GM04504 (cell line): ENCODE measurements at places on chromosomes 6 and 20.

DNA sequence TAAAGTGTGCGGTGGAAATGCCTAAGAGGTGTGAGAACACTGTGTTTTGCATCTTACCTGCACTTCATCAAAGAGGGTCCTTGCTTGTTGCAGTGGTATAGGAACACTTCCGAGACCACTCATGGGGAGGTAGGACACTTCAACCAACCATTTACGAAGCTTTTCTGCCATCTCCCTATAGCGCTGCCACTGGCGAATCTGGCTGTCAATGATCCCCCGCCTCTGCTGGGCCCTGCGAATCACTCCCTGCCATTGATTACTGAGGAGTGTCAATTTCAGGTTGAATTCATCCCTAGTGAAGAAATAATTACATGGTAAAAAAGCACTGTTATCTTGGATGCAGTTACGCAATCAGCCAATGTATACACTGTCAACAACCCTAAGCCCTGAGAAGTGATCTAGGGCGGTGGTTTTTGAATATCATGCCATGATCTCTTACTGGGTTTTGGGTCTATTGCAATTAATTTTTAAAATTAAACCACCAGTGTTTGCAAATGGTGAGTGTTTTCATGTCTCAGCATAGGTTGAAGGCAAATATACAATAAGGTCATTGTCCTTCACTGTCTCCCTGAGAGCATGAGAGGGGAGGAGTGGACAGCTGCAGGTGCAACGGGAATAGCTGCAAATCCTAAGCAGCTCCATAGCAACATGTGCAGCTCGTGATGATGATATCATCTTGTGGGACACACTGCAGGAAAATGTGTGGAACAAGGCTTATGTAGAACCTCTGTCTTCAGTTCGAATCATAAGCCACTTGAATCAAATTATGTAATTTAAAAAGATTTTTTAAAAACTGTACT is 400.6 kb downstream of the ESR1 start:
- DNase-seq, result no peak

- DNase-seq, result no peak
Observed at GRCh38 chr6:89291256-89291819, 23.8 kb downstream of the GABRR2 start.

DNA sequence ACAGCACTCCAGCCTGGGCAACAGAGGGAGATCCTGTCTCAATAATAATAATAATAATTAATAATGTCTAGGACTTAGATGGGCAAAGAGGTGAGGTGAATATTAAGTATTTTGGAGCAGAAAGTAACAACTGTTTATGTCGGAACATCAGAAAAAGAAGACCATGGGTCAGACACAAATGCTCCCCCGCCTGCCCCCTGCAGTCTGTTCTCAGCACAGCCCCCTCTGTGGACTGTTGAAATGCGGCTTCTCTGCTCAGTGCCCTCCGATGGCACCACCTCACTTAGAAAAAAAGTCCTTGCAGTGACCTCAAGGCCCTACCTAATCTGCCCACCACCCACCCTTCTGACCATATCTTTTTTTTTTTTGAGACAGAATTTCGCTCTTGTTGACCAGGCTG is 5.2 kb upstream of the ETV7 start:
- no peak for DNase-seq

DNA sequence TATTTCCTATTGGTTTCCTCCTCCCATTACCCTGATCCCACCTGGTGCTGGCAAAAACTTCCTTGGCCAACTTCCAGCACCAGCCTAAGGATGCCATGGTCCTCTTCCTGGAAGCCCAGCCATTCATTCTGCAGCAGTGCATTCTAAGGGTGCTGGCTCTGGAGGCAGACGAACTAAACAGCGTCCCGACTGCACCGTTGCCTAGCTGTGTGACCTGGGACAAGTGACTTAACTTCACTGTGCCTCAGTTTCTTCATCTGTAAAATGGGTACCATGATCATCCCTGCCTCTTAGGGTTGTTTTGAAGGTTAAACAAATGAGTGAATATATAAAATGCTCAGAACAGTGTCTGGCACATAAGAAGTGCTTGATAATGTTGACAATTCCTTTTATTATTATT is 120.9 kb upstream of the ZNF217 start:
- DNase-seq, result no peak

DNA sequence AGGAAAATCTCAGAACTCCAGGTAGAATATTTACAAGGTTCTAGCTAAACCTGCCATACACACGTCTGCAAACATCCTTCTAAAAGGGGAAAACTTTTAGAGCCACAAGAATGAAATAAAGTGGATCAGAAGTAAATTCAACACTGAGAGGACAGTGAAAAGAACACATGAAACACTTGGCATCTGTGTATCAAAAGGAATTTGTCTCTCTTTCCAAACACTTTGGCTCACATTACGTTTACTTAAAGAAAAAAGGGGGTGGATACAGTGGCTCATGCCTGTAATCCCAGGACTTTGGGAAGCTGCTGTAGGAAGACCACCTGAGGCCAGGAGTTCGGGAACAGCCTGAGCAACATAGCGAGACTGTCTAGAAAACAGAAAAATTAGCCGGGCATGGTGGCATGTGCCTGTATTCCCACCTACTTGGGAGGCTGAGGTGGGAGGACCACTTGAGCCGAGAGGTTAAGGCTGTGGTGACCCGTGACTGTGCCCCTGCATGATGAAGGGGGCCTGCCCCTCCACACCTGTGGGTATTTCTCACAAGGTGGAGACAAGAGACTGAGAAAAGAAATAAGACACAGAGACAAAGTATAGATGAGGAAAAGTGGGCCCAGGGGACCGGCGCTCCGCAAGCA is 35.4 kb downstream of the NINL start:
- DNase-seq, result no peak

GRCh38 chr6:26362093-26362835 is 2.7 kb upstream of the BTN3A2 start:
- no peak for DNase-seq

DNA sequence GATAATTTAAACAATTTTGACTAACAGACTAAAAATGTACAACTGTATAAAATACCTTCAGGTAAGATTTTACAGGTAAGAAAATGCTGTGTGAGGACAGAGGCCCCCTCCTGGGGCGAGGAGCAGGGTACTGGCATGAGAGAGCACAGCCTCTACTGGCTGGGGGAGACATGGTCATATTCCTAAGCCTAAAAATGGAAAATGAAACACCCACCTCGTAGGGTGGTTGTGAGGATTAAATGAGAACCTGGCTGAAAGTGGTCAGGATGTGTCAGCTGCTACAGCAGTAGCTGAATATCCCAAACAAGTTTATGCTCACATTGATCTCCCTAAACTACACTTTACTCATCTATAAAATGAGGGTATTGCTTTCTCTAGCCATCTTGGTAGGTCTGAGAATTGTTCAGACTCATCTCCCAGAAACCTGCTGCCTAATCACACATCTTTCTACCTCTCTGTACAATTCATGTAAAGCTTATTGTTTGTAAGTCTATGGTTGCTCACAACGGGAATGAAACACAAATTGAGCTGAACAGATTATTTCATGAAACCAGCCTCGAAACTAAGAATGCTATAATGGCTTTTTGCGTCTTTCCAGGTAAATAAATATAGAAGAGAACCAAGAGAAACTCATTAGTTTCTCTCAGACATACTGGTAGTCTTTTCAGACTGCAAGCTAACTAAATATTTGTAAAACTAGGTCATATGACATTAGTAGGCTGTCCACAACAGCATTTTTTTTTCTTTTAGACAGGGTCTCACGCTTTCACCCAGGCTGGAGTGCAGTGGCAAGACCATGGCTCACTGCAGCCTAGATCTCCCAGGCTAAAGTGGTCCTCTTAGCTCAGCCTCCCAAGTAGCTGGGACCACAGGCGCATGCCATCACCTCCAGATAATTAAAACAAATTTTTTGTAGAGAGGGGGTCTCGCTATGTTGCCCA is 69.6 kb downstream of the POPDC3 start:
- DNase-seq, result no peak

- DNase-seq, result peak; percentile 70
Observed at GRCh38 chr6:134553936-134554335, 236.0 kb upstream of the SGK1 start.

GRCh38 chr20:59138114-59138748 is 25.4 kb upstream of the ZNF831 start:
- DNase-seq, result no peak

DNA sequence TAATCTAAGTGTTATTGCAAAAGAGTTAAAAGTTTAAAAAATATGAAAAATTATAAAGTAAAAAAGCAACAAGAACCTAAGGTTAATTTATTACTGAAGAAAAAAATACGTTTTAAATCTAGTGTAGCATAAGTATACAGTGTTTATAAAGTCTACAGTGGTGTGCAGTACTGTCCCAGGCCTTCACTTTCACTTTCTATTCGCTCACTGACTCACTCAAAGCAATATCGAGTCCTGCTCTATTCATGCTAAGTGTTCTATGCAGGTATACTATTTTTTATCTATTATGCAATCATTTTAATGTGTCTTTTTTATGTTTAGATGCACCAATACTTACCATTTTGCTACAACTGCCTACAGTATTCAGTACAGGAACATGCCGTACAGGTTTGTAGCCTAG is 113.0 kb downstream of the MANEA start:
- DNase-seq, result no peak

GRCh38 chr6:4522453-4522852 is 253.8 kb upstream of the CDYL start:
- DNase-seq, result no peak

- no peak for DNase-seq
Observed at GRCh38 chr20:40431611-40432010, 257.4 kb downstream of the MAFB start.

GRCh38 chr6:16543521-16543920 is 217.7 kb downstream of the ATXN1 start:
- DNase-seq, result no peak

DNA sequence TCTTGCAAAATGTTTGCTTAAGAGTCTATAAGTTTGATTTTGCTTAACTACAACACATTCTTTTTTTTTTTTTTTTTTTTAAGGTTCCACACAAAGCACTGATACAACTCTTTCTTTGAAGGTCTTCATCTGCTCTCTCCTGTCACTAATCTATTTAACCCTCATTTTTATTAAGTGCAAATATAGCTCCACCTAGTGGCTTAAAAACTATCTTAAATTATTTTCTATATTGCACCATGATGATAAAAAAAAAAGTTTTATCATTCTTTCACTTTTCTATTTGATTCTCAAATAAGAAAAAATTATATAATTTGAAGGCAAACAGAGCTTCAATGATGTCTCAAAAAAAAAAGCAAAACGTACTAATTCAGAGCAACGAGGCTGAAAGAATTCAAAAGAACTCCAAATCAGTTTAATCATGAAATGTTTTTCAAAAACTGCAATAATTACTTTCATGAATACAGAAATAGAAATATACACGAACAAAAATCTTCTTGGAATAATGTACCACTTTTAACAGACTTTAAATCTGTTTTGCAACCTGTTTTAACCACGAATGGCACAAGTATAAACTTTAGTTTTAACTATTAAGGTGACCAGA is 12.8 kb downstream of the ESF1 start:
- no peak for DNase-seq

DNA sequence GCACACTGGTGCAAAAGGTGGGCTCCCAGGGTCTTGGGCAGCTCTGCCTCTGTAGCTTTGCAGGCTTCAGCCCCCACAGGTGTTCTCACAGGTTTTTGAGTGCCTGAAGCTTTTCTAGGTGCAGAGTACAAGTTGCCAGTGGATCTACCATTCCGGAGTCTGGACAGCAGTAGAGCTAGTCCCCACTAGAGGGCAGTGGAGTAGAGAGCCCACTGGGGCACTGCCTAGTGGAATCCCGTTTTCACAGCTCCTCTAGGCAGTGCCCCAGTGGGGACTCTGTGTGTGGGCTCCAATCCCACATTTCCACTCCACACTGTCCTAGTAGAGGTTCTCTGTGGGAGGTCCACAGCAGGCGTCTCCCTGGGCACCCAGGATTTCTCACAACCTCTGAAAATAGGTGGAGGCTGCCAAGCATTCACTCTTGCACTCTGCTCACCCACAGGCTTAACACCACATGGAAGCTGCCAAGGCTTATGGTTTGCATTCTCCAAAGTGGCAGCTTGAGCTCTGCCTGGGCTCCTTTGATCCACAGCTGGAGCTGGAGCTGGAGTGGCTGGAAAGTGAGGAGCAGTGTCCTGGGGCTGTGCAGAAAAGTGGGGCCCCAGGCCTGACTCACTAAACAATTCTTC is 86.3 kb upstream of the PROKR2 start:
- DNase-seq, result no peak

DNA sequence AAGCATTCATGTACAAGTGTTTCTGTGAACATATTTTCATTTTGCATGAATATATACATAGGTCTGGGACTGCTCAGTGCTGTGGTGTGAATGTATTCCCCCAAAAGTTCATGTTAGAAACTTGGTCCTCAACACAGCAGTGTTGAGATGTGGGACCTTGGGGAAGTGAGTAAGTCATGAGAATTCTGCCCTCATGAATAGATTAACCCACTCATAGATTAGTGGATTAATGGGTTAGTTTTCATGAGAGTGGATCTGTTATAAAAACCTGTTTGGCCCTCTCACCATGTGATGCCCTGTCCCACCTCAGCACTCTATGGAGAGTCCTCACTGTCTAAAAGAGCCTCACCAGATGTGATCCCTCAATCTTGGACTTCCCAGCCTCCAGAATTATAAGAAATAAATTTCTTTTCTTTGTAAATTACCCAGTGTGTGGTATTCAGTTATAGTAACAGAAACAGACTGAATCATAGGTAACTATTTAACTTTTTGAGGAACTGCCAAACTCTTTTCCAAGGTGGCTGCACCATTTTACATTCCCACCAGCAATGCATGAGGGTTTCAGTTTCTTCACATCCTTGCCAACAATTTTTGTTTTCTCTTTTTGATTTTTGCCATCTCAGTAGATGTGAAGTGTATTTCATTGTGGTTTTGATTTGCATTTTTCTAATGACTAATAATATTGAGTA is 45.3 kb downstream of the QRSL1 start:
- no peak for DNase-seq

GRCh38 chr6:142376800-142377496 is 75.1 kb downstream of the ADGRG6 start:
- no peak for DNase-seq

- DNase-seq, result no peak
Observed at GRCh38 chr6:123638865-123639264, 2.1 kb upstream of the TRDN start.

- DNase-seq, result no peak
Observed at GRCh38 chr6:33323623-33323948, 6.0 kb upstream of the ZBTB22 start.

DNA sequence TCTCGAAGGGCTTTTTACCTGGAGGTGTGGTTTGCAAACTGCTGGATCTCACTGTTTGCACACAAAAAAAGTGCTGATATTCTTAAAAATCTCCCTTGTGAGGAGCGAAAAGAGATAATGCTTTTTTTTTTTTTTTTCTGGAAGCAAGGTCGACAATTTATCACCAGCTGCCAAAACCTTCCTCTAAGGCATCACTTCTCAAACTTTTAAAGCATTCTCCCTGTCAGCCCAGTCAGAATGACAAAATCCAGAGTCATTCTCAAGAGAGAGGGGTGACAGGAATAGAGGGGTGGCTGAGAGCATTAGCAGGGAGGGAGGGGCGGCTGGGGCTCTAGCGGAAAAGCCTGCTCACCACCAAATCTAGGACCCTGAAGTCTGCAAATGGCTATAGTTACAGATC is 137.2 kb upstream of the ARMC2 start:
- no peak for DNase-seq

- DNase-seq, result no peak
Observed at GRCh38 chr6:145893586-145893985, 70.6 kb downstream of the SHPRH start.

GRCh38 chr6:167512696-167513375 is 187.9 kb downstream of the TTLL2 start:
- no peak for DNase-seq
